ENCODE measurements at places on chromosomes 4 and X.
A peak's percentile ranks its signal among the peaks of the same experiment; 100 is the strongest.

DNA sequence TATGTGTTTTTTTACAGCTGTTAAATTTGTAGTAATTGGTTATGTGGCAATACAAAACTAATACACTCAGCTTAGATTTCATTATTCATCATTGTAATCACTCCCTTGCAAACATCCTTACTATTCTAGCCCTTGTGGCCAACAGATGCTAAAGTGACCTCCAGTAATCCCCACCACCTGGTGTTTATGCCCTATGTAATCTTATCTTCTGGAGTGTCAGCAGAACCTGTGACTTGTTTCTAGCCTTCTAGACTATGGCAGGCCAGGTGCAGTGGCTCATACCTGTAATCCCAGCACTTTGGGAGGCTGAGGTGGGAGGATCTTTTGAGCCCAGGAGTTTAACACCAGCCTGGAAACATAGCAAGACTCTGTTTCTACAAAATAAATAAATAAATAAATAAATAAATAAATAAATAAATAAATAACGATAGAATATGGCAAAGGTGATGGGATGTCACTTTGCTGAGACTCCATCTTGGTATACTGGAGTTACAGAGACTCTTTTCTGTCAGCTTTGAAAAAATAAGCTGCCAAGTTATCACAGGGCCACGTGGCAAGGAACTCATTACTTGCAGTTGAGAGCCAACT lies 12.3 kb upstream of the TSR2 start:
- no peak for DNase-seq

- no peak for DNase-seq
Observed at GRCh38 chrX:123447506-123447905, 263.4 kb downstream of the GRIA3 start.

GRCh38 chr4:54539500-54540029 lies 118.2 kb upstream of the KIT start:
- peak; percentile 20 for DNase-seq

GRCh38 chr4:168558599-168558998 lies 61.7 kb downstream of the PALLD start:
- DNase-seq: no peak

DNA sequence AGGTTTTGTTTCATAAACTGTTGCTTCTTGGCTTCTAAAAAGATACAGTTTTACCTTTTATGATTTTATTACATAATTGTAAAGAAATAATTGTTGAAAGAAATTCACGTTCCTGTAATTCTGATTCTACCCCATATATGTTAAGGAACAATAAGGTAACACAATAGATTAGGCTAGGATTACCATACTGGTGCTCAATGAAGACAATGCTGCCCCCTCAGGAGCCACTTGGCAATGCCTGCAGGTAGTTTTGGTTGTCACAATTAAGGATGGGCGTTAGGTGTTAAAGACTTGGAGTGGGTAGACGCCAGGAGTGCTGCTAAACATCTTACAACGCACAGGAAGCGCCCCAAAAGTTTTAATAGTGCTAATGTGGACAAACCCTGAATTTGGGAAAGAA lies 133.2 kb downstream of the NLGN4X start:
- DNase-seq: peak; percentile 1

GRCh38 chrX:17680732-17681413 lies 56.4 kb upstream of the SCML1 start:
- no peak for DNase-seq

- no peak for DNase-seq
Observed at GRCh38 chr4:148154769-148155168, 287.4 kb downstream of the NR3C2 start.
